ENCODE measurements at places on chromosomes 3 and 15.

GRCh38 chr3:16817197-16817596 lies 67.6 kb upstream of the PLCL2 start:
- DNase-seq = no peak

GRCh38 chr3:124064050-124064449 lies 72.1 kb upstream of the ROPN1 start:
- DNase-seq = no peak

DNA sequence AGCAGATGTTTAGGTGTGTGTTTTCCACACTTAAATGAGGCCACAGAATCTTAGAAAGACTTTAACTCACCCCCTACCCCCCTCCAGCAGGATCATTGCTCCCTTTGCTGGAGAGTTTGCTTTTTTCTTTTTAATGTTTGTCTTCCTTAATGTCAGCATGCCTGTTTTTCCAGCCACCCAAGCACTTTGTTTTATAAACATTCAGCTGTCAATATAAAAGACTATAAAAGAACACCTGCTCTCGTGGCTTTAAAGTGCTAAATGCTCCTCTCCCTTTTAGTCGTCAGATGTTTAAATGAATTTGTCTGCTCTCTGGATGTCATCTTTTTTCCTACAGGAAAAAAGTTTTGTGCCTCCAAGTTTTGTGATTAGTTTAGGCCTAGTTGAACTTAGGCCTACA lies 61.7 kb downstream of the SIDT1 start:
- peak; percentile 34 for DNase-seq

DNA sequence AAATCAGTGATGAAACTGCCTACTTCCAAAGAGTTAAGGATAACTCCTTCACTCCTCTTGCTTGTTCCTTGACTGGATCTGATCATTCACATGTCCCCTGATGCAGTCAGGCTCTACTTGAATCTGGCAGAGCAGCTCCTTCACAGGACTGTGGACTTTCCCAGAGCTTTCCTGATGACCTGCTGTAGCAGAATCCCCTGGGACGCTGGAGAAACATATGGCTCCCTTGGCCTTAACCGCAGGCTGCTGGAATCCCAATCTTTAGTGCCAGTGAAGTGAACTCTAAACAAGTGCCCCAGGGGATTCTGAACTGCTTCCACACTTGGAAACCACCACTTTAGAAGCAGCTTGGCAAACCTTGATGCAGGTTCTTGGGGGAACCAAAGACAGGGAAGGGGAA lies 217.8 kb downstream of the CHST2 start:
- no peak for DNase-seq

DNA sequence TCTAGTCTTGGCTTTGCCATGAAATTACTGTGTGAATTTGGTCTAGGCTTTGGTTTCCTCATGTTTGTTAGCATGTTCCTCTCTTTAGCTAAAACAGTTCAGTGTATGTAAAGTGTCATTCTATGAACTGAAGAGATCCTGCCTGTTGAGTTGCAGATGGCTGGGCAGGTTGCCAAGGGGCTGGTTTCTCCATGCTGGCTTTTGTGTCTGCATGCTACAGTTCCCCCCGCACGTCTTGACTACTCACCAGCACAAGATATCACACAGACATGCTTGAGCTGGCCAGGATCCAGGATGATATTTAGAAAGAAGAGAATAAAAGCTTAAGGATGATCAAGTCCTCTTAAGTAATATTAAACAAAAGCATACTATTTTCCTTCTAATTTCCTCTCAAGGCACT lies 90.2 kb downstream of the CERS3 start:
- DNase-seq = peak; percentile 98

GRCh38 chr3:113242096-113242581 lies 30.8 kb downstream of the BOC start:
- peak; percentile 65 for DNase-seq

DNA sequence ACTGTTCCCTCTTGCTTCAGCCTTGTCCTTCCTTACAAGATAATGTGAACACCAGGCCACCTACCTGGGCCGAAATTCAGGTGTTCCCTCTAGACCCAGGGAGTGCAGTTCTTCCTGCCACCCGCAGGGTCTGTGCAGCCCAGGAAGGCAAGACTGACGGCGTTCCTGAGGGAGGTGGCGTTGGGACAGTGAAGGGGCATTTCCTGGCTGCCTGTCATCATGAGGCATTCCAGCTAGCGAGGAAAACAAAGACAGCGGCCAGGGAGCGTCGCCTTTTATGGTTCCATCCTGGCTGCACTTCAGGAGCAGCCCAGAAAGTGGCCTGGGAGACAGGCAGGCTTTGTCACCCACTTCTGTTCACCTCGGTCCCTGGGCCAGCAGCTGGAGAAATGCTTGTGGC lies 84.8 kb upstream of the WNT5A start:
- peak; percentile 55 for DNase-seq

- DNase-seq = no peak
Measured at GRCh38 chr3:150429767-150430671, 21.9 kb downstream of the TSC22D2 start.

- no peak for DNase-seq
Measured at GRCh38 chr3:37745921-37746320, 115.8 kb upstream of the CTDSPL start.

- peak; percentile 29 for DNase-seq
Measured at GRCh38 chr15:89018207-89018606, 70.0 kb upstream of the ABHD2 start.

GRCh38 chr3:23620638-23621015 lies 185.1 kb upstream of the UBE2E1 start:
- DNase-seq = no peak

All from tongue (tissue), 3 donors.